ENCODE measurements at places on chromosomes 7 and 10.

DNA sequence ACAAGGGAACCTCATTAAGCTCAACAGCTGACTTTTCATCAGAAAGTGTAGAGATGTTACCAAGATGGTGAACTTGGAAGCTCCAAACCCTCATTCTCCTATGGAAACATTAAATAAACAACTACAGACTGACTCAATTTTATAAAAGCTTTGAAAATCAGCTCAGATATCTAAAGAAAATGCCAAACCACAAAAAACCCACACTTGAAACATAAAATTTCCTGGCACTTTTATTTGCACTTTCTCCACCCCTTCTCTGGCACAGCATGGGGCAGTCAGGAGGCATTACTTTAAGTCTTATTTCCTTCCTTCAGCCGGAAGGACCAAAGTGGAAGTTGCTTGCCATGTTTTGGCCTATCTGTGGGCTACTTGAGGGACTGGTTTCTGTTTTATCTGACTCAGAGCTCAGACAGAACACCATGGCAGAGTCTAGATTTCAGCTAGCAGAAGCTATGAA, 114.7 kb downstream of the ODAD2 start:
- no peak for DNase-seq

- DNase-seq, result no peak
Measured at GRCh38 chr10:116126239-116126638, 146.8 kb downstream of the GFRA1 start.

GRCh38 chr10:61464461-61465170, 11.4 kb upstream of the TMEM26 start:
- DNase-seq, result no peak

DNA sequence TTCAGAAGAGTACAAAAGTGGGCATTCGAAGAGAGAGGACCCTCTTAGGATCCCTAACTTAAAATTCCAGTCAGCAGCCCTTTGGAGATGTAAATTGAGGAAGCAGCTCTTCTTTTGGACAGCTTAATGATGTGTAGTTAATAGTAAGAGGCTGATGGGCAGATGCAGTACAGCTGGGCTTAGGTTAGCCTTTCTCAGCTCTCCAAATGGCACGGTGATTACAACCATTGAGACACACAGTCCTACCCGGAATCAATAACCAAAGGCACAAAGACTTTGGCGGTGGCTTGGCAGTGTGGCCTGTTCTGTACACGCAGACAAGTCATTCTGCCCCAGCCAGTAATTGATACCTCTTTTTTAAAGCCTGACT, 26.8 kb downstream of the GAD2 start:
- DNase-seq, result no peak

DNA sequence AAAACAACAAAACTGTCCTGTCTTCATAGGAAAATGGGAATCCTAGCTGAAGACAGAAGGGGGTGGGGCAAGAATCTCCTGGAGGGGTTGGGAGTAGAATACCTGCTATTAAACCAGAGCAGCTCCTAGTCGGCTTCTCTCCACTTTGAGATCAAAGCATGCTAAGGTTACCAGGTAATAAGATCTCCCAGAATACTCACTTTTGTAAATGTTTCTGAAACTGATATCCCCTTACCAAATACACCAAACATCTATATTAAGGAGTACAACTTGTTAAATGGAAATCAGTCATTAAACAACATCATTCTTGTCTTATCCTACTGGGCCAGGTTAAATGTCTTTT, 29.5 kb upstream of the DAGLB start:
- DNase-seq, result no peak

DNA sequence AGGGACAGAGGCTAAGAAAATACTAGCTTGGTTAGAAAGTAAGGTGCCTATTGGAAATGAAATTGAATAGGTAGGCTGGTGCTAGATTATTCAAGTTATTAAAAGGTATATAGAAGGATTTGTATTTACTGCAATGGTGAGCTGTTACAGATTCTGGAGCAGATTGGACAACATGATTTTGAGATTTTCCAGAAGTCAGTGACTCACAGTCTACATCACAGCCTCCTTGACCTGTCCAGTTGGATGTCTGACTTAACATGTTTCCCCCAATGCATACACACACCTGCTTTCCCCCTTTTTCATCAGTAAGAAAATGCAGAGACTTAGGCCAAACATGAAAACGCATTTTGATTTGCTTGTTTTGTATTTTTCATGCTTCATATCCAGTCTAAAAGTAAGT, 33.4 kb downstream of the STARD3NL start:
- no peak for DNase-seq

GRCh38 chr7:33792547-33793105, 112.7 kb upstream of the BMPER start:
- no peak for DNase-seq

GRCh38 chr10:121511943-121512342, 86.3 kb downstream of the FGFR2 start:
- DNase-seq, result no peak

GRCh38 chr10:123559823-123560092, 106.4 kb upstream of the GPR26 start:
- DNase-seq, result no peak

- DNase-seq, result no peak
Measured at GRCh38 chr10:88913788-88914187, 33.7 kb downstream of the STAMBPL1 start.

All from central memory CD4-positive, alpha-beta T cell (primary cell).